ENCODE measurements at places on chromosomes 11 and 22.

- no peak for DNase-seq
Measured at GRCh38 chr11:28439403-28439802, 331.2 kb downstream of the METTL15 start.

DNA sequence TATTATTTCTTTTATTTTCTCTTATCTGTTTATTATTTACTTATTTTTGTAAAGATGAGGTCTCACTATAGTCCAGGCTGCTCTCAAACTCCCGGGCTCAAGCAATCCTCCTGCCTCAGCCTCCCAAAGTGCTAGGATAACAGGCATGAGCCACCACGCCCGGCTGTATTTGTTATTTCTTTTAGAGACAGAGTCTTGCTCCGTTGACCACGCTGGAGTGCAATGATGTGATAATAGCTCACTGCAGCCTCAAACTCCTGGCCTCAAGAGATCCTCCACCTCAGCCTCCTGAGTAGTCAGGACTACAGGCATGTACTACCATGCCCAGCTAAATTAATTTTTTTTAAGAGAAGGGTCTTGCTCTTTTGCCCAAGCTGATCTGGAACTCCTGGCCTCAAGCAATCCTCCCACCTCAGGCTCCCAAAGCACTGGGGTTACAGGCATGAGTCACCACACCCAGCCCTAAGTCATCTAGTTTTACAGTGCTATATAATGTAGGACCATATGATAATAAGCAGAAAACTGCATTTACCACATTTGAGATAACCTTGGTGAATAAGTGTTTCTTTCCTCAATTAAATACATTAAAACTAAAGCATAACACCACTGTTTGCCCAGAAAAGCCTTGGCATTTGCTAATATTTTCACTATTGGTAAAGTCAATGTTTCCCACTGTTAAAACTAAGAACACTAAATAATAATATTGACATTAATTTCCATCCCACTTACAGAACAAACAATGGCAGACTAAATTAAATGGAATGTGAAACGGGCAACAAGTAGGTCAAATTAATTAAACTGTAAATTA is 127.5 kb downstream of the SIK3 start:
- no peak for DNase-seq

DNA sequence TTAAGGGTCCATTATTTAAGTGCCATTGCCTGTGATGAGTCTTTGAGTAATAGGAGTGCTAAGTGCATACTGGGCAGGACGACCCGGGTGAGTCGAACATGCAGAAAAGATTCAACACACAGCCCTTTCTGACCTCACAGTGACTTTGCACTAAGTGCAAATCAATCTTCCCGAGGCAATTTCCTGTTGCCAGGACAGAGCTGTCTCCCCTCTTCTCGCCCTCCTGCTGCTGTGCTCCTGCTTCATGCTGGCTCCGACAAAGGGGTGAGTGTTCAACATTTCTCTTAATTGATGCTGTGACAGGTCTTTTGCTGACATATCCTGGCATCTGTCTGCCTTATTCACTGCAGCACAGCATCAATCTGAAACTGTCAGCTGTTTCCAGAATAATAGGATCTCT is 42.0 kb downstream of the MCHR1 start:
- no peak for DNase-seq

DNA sequence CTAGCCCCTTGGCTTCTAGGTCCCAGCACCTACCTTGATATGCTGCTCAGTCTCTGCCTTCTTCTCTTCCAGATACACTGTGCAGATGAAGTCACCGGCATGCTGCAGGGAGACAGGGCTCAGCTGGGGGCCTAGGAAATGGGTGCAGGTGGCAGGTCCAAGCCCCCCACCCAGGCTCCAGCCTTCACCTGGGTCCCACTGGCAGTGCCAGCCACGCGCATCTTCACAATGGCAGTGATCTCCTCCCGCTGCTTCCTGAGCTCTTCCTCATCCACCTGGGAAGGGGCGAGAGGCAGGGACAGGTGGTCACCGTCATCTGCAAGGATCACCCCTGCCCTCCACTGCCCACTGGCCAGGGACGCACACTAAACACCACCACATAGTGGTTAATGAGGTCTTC is 21.1 kb upstream of the PDE2A start:
- no peak for DNase-seq

GRCh38 chr11:60756307-60757032 is at the start of gene MS4A15:
TSS of gene MS4A15 (plus strand) at chr11:60756867. CDS start at chr11:60763734, 6,867 bp downstream.
- DNase-seq: no peak

GRCh38 chr11:22920939-22921565 is 60.8 kb upstream of the CCDC179 start:
- no peak for DNase-seq

DNA sequence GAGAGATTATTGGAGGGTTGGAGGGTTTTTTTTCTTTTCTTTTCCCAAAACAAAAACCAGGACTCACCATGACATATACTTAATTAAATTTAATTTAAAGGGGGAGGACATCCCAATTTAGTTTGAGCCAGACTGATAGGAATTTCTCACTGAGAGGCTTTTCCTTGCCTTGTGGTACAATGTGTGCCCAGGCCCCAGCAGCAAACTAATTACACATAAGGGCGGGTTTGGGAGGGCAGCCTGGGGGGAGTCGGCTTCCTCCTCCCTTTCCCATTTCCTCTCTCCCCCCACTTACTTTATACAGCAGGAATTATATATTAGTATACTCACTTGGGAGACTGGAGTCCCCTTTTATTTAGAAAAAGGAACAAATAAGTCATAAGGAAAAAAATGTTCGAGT is 2.9 kb downstream of the TEAD1 start:
- DNase-seq: no peak

- peak; percentile 67 for DNase-seq
Measured at GRCh38 chr11:112368381-112368780, 107.7 kb upstream of the PLET1 start.

- DNase-seq: no peak
Measured at GRCh38 chr11:131690362-131690761, 319.9 kb downstream of the NTM start.

- DNase-seq: no peak
Measured at GRCh38 chr22:17613280-17613679, 15.3 kb downstream of the ATP6V1E1 start.

GRCh38 chr11:1126491-1126926 is 31.2 kb upstream of the MUC5AC start:
- no peak for DNase-seq

All from vagina (tissue), 2 donors.